ENCODE measurements at places on chromosomes 16 and 17.

DNA sequence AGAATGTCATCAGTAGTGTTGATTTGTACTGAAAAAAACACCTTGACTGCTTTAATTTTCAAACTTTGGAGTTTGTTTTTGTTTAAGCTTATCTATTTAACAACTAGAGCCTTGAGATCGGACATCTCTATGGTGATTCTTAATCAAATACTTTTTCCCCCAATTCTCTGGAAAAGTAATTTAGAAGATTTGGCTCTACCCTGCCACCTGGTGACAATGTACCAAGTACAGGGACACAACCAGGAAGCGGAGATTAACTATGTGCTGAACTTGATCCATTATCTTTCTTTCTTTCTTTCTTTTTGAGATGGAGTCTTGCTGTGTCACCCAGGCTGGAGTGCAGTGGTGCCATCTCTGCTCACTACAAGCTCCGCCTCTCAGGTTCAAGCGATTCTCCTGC, 30.8 kb downstream of the USP43 start:
- DNase-seq = no peak

DNA sequence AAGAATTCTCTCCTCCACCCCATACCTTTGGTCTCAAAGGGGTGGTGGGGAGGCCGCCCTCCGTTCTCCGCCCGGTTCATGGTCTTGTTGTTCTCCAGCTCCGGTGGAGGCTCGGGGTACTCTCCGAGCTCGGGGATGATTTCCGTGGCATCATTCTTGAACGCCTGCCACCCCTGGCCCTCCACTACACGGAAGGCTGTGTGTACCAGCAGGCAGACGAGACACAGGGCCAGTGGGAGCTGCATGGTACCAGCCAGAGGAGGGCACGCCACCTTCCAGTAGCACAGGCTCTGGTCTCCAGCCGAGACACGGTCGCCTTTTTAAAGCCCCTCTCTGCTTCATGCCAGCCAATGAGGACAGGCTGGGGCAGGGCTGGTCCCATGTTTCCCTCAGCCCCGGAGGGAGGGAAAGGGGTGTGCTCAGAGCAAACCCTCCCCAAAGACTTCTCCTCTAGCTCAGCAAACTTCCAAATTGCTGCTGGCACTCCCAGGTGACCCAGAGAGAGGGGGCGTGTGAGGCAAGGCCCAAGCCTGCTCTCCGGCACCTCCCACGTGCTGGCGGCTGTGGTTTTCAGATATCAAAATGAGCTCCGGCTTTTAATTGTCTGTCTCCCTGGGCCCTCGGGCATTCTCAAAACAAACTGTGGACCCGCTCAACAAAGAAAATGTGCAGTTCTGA, at the start of gene SOST:
SOST (minus strand) TSS at position 295 of the 678 bp plus-strand sequence; CDS start at position 245, 50 bp downstream.
- no peak for DNase-seq

GRCh38 chr16:84065536-84066132, 23.0 kb upstream of the SLC38A8 start:
- DNase-seq = no peak

GRCh38 chr17:79435296-79435695, 175.6 kb downstream of the RBFOX3 start:
- DNase-seq = no peak

DNA sequence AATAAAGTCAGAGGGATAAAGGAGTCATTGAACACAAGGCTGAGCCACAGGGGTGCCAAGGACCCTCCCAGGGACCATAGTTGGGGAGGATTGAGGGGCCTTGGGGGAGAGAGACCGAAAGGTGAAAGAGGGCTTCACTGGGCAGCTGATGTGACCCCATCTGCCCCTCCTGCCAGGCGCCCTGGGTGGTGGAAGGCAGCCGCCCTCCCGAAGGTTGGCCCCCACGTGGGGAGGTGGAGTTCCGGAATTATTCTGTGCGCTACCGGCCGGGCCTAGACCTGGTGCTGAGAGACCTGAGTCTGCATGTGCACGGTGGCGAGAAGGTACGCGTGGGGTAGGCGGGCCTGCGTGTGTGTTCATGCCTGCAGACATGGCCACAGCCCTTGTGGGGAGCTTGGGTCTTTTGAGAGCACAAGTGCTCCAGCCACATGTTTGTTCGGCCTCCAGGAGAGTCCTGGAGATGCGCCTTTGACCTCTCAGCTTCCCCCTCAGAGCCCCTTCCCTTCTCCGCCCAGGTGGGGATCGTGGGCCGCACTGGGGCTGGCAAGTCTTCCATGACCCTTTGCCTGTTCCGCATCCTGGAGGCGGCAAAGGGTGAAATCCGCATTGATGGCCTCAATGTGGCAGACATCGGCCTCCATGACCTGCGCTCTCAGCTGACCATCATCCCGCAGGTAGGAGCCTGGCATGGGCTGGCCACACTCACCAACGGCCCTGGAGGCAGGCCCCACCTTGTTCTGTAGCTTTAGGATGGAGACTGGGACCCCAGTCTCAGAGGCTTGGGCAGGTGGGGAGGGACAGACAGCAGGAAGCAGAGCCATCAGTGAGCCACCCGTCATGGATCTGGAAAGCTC, 24.1 kb downstream of the ANKRD40 start:
- DNase-seq = no peak

- DNase-seq = no peak
Measured at GRCh38 chr16:6643080-6643686, 689.5 kb upstream of the RBFOX1 start.

- no peak for DNase-seq
Measured at GRCh38 chr16:73882033-73882432, 414.6 kb upstream of the PSMD7 start.

DNA sequence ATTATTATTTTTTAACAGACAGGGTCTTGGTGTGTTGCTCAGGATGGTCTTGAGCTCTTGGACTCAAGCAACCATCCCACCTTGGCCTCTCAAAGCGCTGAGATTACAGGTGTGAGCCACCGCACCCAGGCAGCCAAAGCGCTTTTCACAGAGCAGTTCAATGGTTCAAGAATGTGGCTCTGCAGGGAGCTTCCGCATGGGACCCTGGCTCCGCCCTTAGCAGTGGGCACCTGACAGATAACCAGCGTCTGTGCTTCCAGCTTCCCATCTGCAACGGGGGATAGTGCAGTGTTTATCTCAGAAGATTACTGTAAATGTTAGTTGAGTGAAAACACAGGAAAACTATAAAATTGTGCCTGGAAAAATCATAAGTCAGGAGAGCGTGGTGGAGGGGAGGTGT, 99.4 kb downstream of the KCNJ12 start:
- no peak for DNase-seq

- DNase-seq = no peak
Measured at GRCh38 chr16:47047524-47048203, 74.2 kb upstream of the DNAJA2 start.

GRCh38 chr16:5449901-5450300, 352.3 kb upstream of the EEF2KMT start:
- no peak for DNase-seq

DNA sequence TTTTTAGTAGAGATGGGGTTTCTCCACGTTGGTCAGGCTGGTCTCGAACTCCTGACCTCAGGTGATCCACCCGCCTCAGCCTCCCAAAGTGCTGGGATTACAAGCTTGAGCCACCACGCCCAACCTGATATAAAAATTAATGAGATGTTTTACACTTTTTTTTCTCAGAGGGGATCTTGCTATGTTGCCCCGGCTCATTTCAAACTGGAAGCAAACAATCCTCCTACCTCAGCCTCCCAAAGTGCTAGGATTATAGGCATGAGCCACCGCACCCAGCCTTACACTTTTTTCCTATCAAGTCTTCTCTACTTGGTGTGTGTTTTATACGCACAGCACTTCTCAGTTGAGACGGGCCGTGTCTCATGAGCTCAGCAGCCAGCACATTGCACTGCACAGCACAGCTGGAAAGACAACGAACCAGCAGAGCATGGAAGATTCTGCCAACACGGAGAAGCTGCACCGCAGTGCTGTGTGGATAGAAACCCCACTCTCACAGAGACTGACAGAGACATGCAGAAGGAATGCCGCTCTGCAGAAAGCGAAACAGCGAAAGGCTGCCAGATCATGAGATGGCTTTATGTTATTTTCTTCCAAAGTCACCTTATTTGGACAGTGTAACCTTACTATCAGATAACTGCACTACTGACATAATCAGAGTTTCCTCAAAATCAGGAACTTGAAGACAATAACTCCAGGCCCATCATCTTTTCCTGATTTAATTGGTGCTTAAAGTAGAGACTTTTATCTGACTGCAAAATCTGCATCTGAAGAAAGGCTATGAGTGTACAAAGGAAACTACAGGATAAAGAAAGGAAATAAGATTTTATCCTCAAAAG, 6.5 kb upstream of the QRICH2 start:
- no peak for DNase-seq

DNA sequence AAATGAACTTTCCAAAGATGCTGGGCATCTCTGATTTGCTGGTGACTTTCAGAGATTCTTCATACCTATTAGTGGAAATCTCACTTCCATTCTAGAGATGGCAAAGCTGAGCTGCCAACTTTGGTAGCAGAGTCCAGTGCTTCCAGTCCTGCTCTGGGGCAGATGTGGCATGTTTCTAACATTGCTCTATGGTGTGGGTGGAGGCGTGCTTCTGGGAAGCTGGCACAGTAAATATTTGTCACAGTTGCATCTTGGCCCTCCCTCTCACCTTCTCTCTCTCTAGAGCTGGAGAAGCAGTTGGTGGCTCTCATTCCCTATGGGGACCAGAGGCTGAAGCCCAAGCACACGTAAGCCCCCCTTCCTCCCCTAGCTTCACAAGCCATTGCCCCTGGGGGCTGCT, 1.9 kb downstream of the TMEM106A start:
- DNase-seq = no peak

- no peak for DNase-seq
Measured at GRCh38 chr17:5678171-5678570, 93.9 kb upstream of the NLRP1 start.

GRCh38 chr16:25026621-25027020, 11.5 kb upstream of the ARHGAP17 start:
- DNase-seq = no peak

GRCh38 chr17:76048025-76048605, 21.0 kb upstream of the EVPL start:
- DNase-seq = no peak

DNA sequence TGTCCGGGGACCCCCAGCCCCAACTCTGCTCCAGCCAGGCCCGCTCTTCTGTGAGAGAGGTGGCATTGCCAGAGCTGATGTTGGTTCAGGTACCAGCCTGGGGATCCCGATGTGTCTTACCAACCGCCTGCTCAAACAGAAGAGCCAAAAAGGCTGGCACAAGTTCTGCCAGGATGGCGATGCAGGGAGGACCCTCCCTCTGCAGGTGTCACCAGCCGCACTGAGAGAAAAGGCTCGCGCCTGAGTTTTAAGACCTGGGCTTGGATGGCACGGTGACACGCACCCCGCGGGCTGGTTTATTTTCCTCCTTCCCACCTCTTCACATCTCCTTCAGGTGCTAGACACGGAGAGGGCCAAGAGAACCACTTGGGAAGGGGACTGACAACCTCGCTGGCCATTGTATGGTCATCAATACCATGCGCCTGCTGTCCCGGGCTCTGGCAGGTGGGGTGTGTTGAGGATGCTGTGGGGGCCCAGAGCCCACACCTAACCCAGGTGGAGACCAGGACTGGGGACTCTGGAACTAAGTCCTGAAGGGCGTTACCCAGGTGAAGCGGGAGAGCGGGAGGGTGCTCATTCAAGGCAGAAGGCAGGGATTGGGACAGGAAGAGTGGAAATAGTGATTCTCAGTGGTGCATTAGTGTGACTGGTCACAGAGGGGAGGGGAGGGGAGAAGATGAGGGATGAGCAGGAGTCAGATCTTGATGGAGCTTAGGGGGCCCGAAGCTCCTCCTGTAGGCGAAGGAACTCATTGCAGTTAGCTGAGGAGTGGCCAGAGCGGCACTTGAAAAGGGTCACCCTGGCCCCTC, 16.3 kb downstream of the FOXJ1 start:
- DNase-seq = no peak

DNA sequence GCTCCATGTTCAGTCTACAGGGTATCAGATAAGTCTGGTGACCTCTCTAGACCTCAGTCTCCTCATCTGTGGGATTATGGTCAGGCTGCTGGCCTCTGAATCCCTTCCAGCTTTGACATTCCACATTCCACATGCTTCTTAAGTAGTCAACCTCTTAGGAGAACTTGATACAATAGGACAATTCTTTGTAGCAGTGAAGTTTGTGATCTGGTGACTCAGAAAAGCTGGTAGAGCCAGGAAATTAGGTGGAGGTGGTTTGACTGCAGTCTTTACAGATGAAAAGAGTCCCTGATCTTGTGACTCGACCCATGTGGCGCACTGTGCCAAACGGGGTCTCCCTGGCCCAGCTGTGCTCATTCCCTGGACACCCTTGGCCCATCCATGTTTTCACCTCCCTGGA, 147.8 kb downstream of the NTN1 start:
- no peak for DNase-seq

GRCh38 chr17:44871556-44871955, 23.9 kb downstream of the HIGD1B start:
- no peak for DNase-seq

DNA sequence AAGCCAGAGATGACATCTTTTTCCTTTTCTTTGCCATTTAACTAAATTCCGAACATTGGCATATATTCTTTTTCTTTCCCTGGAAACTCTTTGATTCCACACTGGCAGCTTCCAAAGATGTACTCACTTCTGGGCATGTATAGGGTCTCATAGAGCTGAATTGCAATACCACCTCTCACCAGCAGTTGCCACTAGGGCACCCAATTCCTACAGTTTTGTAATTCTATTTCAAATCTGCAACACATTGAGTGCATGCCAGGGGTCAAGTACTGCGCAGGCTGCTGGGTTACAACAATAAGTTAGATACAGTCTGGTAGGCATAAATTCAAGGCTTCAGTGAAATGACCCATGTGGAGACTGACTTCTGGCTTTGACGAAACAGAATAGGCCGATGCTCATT, 208.8 kb upstream of the NLRP1 start:
- DNase-seq = no peak

GRCh38 chr16:8569650-8570346, 20.5 kb downstream of the TMEM114 start:
- no peak for DNase-seq

DNA sequence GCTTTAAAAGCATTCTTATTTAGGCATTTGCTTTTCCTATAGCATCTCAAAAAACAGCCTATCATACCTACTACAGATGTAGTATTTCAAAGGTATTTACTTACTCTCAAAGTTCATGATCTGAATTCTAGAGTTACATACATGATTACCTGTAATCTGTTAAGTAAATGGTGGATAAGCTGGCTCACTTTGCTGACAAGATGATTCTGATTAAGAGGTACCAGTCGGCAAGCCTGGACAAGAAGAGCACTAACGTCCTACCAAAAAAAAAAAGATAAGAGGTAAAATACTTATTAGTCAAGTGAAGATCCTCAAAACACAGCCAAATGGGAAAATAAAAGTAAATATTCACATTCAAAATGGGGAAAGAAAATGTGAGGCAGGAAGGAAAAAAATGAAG, 2.7 kb downstream of the HEATR6 start:
- DNase-seq = no peak

GRCh38 chr16:86512301-86512859, 2.1 kb downstream of the FOXF1 start:
- no peak for DNase-seq

All from stimulated activated CD4-positive, alpha-beta T cell treated with anti-CD3 and anti-CD28 coated beads, TNF-alpha, amount 100 ng/mL, for 1 hour (primary cell).